Hypothalamus (tissue), 51 donors: ENCODE measurements at places on chromosomes 5 and 9.

DNA sequence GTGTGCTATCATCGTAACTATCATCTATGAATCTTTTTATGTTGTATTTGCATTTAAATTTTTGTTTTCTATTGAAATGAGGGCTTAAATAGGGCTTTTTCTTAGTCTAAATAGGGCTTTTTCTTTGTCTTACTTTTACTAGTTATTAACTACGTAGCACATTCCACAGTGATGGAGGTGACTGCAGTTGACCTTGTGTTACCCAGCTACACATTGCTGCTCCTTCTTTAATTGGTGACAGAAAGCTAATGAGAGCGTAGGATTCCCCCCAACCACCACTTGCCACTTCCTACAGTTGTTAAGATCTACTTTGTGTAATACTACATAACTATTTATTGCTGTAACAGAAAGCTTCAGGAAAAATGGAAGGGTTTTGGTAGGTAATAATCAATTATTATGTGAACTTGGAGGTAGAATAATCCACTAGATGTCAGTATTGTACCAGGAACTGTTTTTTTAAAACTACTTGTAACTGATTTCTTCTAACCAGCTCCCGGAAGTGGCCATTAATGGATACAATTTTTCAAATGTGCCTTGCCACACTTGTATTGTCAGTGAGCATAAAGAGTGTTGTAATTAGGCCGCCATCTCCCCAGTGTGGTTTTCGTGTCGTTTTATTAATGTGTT, 18.0 kb downstream of the MTRR start:
- DNase-seq = no peak

- DNase-seq = no peak
Measured at GRCh38 chr5:132066871-132067270, 6.4 kb downstream of the IL3 start.

- no peak for DNase-seq
Measured at GRCh38 chr5:73317523-73317922, 131.1 kb downstream of the FOXD1 start.

DNA sequence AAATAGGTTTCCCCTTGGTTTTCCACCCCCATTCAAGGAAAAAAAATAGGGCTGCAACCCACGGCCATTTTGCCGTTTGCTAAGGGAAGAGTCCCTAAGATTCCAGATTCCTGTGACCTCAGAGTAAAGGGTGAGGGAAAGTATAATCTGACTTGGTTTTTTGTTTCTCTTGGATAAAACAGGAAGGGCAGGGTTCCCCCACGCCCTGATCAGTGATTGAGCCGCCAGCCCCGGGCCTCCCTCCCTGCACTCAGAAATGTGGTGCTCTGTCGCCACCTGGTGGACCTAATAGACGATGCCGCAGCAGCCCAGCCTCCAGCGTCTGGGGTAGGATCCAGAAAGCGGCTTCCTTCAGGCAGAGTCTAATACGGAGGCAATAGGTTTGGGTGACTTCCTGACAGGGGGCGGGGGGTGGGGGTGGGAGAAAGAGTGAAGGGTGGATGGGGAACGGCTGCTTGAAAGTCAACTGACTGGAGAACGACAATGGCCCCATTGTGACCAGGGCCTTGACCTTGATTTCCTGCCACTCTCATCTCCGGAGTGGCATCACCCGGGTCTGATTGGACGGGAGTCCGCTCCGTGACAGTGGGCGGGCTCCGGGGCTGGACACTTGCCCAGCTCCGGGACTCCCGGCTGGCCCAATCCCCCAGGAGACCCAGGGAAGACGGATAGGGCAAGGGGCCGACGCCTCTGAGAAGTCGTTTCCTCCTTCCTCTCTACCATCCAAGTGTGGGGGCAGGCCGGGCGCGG, 17.8 kb upstream of the CYSTM1 start:
- peak; percentile 87 for DNase-seq

GRCh38 chr9:120438836-120439546, 141.0 kb downstream of the CDK5RAP2 start:
- DNase-seq = no peak

GRCh38 chr5:110475529-110475928, 250.9 kb downstream of the TMEM232 start:
- DNase-seq = no peak

DNA sequence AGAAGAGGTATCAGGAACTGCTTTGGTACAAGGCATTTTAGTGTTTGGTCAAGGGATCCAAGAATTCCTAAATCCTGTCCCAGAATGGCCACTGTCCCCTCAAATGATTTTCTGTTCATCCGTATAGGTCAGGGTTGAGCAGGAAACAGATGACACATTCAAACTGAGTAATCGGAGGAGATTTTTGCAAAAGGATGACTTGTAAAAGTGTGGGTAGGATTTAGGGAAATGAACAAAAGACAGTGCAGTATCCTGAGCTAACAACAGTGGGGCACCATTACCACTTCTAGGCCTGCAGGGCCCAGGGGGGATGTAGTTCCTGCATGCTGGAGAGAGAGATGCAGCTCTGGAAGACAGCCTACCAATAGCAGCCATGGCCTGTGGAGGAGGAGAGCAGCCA, 290.1 kb downstream of the ZSWIM6 start:
- DNase-seq = no peak

DNA sequence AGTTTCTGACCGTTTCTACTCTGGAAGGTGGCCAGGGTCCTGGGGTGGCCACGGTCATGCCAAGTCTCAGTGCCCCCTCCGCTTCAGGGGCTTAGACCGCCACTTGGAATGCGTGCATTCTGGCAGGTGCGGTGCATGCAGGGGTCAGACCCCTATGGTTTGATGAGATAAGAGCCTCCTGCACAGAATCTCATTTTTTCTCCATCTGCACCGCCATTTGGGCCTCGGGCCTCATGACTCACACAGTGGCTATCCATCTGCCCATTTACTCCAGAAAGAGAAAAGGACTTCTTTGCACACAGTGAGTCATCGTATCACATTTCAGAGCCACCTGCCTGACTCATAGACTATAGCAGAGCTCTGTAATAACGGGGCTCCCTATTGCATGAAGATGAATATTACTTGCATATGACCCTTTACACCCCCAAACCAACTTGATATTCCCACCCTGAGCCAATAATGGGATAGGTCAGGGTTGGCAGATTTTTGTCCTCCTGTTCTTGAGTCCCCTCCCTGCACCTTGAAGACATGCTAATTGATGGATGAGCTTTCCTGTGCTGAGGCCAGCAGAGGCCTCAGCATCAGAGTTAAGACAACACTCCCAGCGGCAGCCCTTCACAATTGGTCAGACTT, 157.4 kb downstream of the NR3C1 start:
- no peak for DNase-seq

DNA sequence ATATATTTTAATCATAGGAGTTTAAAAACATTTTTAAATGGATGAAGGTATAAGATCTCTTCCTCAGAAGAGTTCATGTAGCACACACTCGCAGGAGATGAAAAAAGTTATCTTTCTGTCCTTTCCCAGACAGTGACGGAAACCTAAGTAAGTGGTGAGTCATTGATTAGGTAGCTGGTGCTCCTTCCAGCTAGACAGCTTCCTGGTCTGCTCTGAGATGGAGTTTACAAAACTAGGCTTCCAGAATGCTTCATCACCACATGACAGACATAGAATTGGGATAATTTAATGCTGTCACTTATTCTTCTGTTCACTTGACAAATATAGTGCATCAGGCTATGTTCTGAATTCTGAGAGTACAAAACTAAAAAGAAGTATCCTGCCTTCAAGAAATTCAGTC, 2393.0 kb upstream of the C9orf72 start:
- no peak for DNase-seq

- no peak for DNase-seq
Measured at GRCh38 chr5:68134033-68134668, 81.4 kb upstream of the PIK3R1 start.
